ENCODE measurements at places on chromosomes 7 and 10.

- no peak for DNase-seq
These were observed 43.8 kb upstream of the BET1 start for GRCh38 chr7:94047956-94048355.

- no peak for DNase-seq
These were observed 153.6 kb downstream of the ARHGAP21 start for GRCh38 chr10:24569828-24570657.

- no peak for DNase-seq
These were observed 97.5 kb upstream of the CREB5 start for GRCh38 chr7:28314841-28315240.

DNA sequence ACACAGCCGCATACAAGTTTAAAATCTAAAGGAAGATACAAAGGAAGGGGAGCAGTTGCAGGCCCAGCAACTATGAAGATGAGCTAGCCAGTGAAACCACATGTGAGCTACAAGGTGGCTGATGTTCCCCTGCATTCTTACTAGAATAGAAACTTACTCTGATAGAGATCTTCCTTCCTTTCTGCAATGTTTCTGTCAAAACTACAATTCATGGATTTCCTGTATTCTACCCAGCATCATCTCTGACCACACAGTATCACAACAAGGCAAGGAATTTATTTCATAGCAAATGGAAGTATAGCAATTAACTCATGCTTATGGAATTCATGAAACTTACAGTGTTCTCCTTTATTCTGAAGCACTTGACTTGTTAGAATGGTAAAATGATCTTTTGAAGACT is 68.7 kb upstream of the AASS start:
- no peak for DNase-seq

DNA sequence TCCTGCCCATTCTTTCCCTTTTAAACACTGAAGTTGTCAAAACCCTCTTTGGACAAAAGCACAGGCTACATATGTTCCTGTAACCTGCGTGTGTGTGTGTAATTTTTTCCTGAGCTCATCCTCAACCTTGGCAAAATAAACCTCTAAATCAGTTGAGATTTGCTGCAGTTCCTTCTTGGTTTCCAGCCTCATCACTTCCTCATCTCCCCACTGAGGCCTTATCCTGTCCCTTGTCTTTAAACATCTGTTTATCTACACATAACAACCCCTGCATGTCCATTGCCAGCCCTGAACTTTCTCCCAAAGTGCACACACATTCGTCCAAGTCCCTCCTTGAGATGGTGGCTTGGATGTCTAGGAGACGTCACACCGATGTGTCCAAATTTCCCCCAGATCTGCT is 35.5 kb downstream of the LYZL2 start:
- DNase-seq: no peak

- no peak for DNase-seq
These were observed 65.4 kb upstream of the PDCD4 start for GRCh38 chr10:110806335-110806734.

DNA sequence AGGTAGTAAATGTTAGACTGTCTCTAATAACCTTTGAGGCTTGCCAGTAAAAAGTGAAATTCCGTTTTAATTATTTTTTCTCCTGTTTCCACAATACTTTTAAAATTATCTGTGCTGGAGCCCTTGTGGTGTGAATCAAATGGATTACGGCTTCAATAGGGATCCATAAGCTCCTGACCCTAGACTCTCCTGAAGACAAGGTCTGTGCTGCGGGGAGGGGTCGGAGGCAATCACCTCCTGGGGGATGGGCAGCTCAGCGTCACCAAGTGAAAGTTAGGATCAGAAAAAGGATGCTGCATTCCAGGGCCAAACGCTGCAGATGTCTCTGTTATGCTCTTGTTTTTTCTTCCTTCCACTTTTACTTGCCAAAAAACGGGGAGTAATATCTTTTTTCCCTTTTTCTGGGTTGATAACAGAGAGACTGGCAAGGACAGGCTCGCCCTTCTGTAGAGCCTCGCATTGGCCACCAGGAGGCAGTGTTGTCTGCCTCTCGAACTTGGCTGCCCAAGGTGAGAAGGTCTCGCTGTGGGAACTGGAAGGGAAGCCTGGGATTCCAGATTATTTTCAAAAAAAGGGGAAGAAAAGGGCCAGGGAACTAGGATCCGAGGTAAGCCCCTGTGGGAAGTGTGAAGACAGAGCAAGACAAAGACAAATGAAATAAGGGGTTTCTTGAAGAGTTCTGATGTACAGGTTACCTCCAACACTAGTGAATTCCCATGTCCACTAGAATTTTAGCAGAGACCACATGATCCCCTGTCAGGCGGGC is 621.9 kb downstream of the ACTR3B start:
- DNase-seq: peak; percentile 76

DNA sequence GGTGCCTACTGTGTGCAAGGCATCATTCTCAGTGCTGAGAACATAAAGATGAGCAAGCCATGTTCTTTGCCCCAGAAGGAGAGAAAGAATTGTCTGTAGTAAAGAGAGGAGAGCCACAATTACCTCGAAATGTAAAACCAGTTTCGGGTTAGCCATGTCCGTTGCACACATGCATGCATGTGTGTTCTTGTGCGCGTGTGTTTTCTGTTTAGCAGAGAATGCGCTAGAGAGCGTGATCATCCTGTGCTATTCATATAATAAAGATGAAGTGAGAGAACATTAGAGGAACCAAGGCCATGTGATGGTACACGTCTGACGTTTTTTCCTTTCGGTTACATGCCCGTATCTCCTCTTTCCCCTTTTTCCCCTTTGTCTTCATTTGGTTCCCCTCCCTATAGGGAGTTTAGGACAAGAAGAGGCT is 158.2 kb downstream of the CELF2 start:
- no peak for DNase-seq

- peak; percentile 100 for DNase-seq
These were observed 99.0 kb upstream of the GPR22 start for GRCh38 chr7:107370816-107371215.

GRCh38 chr7:28958235-28958979 is at the start of gene TRIL:
Gene TRIL, minus strand, starts transcription at chr7:28958330. Its CDS starts 284 bp downstream, at chr7:28958046.
- DNase-seq: no peak

DNA sequence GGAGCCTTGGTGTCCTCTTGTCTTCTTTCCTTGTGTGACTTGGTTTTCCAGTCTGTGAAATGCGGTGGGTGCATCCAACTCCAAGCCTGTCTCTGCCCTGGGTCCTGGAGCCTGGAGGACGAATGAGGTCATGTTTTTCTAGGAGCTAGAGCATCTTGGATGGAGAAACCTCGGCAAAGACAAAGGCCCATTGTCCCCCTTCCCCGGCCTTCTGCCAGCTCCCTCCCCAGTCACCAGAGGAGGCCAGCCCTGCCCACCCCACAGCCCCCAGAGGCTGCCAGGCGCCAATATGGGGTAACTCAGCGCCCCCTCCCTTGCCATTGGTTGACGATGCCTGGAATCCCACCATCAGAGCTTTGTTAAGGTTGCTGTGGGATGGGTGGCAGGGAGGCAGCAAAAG is 40.4 kb downstream of the KCTD7 start:
- DNase-seq: peak; percentile 79

GRCh38 chr10:104056619-104057273 is 28.9 kb downstream of the COL17A1 start:
- no peak for DNase-seq

- no peak for DNase-seq
These were observed 9.8 kb downstream of the IMPDH1 start for GRCh38 chr7:128399991-128400390.

- peak; percentile 88 for DNase-seq
These were observed 15.2 kb downstream of the OAT start for GRCh38 chr10:124403548-124403947.

DNA sequence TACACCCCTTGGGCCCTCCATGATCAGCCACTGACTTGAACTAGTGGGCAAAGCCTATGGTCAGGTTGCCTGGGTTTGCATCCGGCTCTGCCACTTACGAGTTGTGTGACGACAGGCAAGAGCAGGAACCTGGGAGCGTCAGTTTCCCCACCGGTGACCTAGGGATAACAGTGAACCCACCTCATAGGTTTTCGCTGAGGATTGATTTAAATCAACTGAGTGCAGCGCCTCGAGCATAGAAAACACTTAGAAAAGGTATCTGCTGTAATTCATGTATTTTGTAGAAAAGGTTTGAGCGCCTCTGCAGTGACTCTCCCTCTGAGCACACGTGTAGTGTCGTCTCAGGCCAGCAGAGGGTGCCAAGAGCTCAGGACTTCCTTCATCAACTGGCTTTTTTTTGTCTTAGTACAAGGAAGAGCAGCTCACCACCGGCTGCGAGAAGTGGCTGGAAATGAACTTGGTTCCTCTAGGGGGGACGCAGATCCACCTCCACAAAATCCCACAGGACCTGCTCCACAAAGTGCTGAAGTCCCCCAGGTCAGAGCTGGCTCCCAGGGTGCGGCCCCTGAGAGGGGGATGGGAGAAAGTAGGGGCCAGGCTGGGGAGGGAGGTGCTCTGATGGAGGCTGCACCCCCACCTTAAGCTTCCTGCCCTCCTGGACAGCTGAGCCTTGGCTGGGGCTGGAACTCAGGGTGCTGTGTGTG is 27.7 kb downstream of the BTBD16 start:
- DNase-seq: peak; percentile 81

- no peak for DNase-seq
These were observed 429.9 kb upstream of the SEMA3A start for GRCh38 chr7:84624527-84624926.

- no peak for DNase-seq
These were observed 197.2 kb downstream of the EBF3 start for GRCh38 chr10:129766611-129767550.

GRCh38 chr7:46024263-46024916 is 103.3 kb upstream of the IGFBP3 start:
- DNase-seq: no peak

DNA sequence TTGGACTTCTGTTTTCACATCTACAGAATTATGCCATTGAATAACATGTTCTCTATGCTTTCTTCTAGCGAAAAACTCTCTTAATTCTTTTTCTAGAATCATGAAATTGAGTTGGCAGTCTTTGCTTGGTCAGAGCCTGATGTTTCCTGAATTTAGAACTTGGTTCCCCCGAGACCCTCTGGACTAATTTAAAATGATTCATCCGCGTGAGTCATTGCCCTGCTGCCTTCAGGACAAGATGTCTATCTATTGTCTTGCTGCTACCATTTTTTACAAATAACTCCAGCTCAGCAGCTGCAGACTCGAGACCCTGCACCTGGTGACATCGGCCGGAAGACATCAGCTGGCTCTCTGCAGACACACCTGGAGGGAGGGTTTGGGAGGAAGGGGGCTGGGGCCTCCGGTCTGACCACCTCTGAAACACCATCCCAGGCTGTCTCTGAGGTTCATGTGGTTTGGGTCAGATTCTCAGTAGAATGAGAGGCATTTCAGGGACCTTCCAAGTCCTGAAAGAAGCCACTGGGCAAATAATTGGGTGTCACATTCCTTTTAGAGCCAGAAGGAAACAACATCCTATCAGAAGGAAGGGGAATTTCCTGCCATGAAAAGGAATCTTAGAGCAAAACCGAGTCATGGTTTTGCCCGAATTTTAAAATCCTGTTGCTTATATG is 20.9 kb upstream of the KLF6 start:
- DNase-seq: peak; percentile 81

- peak; percentile 69 for DNase-seq
These were observed at the start of gene SFMBT2 for GRCh38 chr10:7410862-7411670. Gene SFMBT2, minus strand, starts transcription at chr10:7411034. Its CDS starts 29,136 bp downstream, at chr10:7381898.

DNA sequence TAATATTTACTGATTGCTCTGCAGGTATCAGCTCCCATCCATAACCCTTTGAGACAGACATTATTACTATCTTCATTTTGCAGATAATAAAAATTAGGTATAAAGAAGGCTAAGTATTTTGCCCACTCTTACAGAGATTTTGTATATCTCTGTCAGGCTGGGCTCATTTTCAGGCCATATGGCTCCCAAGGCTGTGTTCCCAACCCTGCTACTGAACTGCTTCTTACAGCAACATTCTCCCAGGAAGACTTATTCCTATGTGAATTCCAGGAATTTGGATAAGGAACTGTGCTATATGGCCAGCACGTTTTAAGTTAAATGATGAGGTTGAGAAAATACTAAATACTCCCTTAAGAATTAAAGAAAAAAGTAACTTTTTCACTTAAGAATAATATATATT is 1.9 kb upstream of the TMEM106B start:
- DNase-seq: no peak

- no peak for DNase-seq
These were observed 61.6 kb downstream of the LHPP start for GRCh38 chr10:124522933-124523871.

GRCh38 chr7:121406944-121407343 is 10.8 kb upstream of the FAM3C start:
- no peak for DNase-seq

DNA sequence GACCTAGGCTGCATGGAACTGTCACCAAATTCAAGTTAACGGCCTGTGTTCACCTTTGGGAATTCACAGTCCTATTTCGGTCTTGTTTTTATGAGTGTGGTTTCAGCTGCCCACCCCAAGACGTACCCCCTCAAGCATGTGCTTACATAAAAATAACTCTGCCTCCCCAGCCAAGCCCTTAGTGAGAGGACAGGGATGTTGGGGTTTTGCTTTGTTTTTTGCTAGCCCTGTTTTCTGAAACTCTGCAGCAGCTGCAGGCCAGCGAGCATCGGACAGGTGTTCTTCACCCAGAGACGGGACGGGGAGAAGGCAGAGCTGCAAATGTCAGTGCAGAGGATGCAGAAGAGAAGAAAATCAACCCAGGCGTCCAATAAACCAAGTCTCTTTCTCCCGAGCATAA is 13.5 kb downstream of the CHST15 start:
- DNase-seq: no peak

GRCh38 chr10:125355657-125356056 is 195.3 kb upstream of the CTBP2 start:
- no peak for DNase-seq

- no peak for DNase-seq
These were observed 263.2 kb downstream of the POU6F2 start for GRCh38 chr7:39240864-39241263.

Measured in SK-MEL-5 (cell line).